ENCODE measurements at places on chromosomes 6 and 20. TPM values are rescaled to one million over a fixed set of nuclear protein-coding genes. Genes with fewer than 3 reads are reported as not detected.

FOXF2 gene
- total RNA-seq = 8.0 TPM

LY6G6D gene
- not detected for total RNA-seq

TOP1 gene
- 174 TPM for total RNA-seq

KHDC1L gene
- total RNA-seq = not detected

DNA sequence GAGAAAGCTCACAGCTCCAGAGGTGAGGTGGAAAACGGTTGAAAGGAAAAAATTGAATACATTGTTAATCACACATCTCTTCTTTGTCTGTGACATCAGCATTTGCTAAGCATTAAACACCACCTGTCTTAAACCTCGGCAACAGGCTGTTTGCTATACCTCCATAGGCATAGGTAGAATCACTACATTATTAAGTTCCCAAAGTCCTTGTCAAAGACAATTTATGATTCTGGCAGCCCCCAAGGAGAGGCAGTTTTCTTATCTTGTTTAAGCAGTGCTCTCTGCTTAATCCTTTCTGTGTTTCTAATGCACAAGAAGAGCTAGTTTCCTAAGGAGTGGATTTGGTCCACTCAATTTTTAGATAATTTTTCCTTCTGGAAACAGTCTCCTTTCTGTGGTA, 249.7 kb downstream of the NKAIN2 start:
- no peaks in the 10 kb centered on the region for H3K27me3 ChIP-seq
- no peak overlapping the region for H3K27ac ChIP-seq
- H3K36me3 ChIP-seq = no peaks in the 10 kb centered on the region
- H3K4me3 ChIP-seq = no peak overlapping the region

- peaks cover 12% of the 10 kb centered on the region for H3K4me1 ChIP-seq
- H3K4me3 ChIP-seq = no peak overlapping the region
Observed at GRCh38 chr6:148416330-148416965, 73.8 kb downstream of the SASH1 start.

DNA sequence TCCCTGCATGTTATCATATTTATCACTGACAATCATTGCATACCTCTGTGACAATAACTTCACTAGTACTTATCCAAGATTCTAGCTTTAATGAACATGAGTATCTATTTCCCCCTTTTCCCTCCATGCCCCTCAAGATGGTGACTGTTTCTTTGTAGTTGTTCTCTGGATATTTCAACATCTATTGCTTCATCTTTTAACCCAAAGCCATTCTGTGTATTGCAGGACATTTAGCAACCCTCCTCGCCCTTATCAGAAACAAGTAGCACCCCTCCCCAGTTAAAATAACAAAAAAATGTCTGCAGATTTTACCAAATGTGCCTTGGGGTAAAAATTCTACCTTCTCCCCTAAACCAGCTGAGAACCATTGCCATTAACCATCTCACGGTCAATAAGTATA, 979.8 kb upstream of the MANEA start:
- H3K4me1 ChIP-seq = no peaks in the 10 kb centered on the region
- H3K27ac ChIP-seq = no peak overlapping the region
- no peak overlapping the region for H3K4me3 ChIP-seq
- peaks cover 69% of the 10 kb centered on the region for H3K27me3 ChIP-seq
- no peaks in the 10 kb centered on the region for H3K36me3 ChIP-seq

DNA sequence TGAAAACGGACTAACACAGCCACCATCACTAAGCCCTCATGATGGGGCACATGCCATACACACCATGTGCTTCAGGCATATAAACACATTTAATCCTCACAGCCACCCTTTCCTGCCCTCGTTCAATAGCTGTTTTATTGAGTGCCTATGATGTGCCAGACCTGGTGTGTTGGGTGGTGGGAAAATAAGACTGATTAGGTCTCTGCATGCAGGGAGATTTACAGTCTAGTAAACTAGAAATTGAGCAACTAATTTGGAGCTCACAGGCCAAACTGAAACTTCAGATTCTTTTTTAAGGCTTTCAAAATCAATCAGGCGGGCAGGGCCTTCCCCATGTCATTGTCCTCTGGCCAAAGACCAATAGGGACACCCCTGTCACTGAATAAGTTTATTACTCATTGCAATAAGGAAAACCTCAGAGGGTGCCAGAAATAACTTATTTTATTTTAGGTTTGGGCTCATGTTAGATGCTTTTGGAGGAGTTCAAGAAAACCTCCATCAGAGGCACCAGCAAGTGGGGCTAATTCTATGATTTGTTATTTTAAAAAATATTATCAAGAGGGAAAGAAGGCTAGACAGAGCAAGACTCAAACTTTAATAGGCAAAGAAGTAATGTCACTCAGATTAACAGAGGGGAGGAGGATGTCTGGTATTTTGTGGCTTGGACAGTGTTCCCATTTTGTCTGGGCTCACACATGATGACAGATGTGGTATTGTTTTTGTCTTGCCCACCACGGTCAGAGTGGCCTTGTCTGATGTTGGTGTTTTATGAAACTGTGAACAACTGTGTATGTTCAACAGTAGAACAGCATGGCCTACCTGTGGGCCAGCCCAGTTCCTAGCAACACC, 12.0 kb downstream of the ZFP64 start:
- H3K27ac ChIP-seq = no peak overlapping the region
- H3K36me3 ChIP-seq = peaks cover 35% of the 10 kb centered on the region
- H3K4me3 ChIP-seq = no peak overlapping the region
- DNase-seq = no peak
- H3K4me1 ChIP-seq = no peaks in the 10 kb centered on the region

DNA sequence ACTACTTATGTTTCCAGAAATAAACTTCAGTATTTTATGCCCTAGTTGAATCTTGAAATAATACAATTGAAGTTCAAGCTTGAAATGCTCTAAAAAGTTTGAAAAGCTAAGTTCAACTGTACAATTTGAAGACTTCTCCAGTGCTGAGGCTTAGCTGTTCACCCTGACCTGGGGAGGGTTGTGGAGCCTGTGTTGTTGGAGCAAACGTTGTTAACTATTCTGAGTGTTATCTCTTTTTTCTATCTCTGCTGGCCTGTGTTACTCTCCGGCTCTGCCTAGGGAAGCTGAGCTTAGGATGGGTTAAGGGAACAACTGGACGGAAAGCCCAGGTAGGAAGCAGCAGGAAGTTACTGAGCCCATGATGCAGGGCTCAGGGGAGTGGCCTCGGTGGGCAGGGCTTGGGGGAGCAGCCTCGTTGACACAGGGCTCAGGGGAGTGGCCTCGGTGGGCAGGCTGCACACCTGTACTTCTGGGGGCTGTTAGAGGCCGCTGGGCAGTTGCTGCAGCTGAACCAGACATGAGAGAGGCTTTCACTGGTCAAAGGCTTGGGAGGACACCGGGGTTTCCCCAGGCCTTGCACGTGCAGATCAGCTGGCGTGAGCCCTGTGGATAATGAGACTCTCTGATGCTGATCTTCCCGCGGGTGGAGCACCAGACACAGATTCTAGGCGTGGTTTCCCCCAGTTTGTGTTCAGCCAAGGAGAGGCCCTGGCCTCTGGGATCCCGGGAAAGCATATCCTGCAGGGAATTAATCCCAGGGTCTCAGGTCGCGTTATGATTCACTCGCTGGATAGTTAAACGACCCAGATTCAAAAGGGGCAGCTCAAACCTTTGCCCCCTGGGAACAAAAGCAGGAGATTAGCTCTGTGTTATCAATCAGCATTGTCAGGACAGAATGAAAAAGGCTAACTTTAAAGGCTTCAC, 58.9 kb downstream of the ERMARD start:
- H3K27ac ChIP-seq = no peak overlapping the region
- no peaks in the 10 kb centered on the region for H3K36me3 ChIP-seq
- peaks cover 30% of the 10 kb centered on the region for H3K27me3 ChIP-seq

DNA sequence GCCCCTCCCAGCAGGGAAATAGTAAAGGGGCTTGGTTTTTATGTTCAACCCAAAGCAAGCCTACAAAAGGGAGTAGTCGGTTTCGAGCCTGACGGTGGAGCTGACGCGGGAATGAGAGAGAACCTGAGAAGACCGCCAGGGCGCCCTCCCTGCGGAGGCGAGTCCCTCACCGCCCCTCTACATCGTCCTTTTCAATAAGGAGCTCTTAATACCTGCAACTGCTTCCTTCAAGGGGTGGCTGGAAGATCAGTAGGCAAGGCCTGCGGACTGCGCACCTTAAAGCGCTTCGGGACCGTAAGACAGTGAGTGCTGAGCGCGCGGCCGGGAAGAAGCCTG, 709 bp upstream of the ZNF76 start:
- peak overlapping the region; percentile 98 for H3K27ac ChIP-seq
- no peaks in the 10 kb centered on the region for H3K27me3 ChIP-seq
- peaks cover 6% of the 10 kb centered on the region for H3K36me3 ChIP-seq
- DNase-seq = no peak
- H3K4me1 ChIP-seq = peaks cover 32% of the 10 kb centered on the region

DNA sequence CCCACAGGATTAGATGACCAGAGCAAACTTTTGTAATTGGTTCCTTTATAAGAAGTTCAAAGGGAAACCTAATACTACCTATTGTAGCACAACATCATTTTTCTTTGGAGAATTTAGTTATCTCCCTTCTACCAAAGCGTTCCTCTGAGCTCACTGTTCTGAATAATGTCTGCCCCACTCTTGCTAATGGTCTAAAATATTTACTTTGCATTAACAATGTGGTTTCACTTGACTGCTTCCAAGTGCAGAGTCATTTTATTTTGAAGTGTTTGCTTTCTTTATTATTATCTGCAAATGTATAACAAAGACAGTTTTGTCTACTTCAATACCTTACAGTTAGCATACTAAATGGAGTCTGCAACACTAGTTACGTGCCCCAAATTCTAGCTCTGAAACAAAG, 15.0 kb downstream of the TRAPPC3L start:
- H3K36me3 ChIP-seq = no peaks in the 10 kb centered on the region
- no peak for DNase-seq
- H3K27ac ChIP-seq = no peak overlapping the region
- no peaks in the 10 kb centered on the region for H3K27me3 ChIP-seq

GRCh38 chr6:33597551-33598322, 17.7 kb upstream of the BAK1 start:
- H3K27ac ChIP-seq = no peak overlapping the region
- no peak overlapping the region for H3K4me3 ChIP-seq
- no peaks in the 10 kb centered on the region for H3K27me3 ChIP-seq
- DNase-seq = no peak

GRCh38 chr6:139047677-139048076, 19.1 kb downstream of the ABRACL start:
- H3K4me3 ChIP-seq = no peak overlapping the region
- DNase-seq = no peak
- H3K27ac ChIP-seq = no peak overlapping the region

DNA sequence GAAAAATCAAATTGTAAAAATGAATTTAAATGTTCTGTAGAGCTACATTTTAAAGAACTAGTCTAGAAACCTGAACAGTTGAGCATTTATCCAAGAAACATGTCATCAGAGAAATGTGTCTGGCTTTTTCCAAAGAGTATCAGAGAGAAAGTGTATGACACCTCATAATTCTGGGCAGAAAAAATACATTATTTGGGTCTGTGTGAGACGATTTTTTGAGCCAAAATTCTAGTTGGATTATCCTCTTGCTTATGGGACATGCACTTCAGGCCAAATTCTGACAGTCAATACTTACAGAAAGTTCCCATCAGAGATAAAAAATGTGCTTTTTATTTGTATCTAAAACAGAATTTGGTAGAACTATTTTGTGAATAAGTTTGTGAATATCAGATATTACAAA, 1242.7 kb downstream of the EPHA7 start:
- no peak for DNase-seq
- H3K4me3 ChIP-seq = no peak overlapping the region
- peaks cover 6% of the 10 kb centered on the region for H3K4me1 ChIP-seq
- peaks cover 20% of the 10 kb centered on the region for H3K27me3 ChIP-seq

- peaks cover 28% of the 10 kb centered on the region for H3K4me1 ChIP-seq
- peak; percentile 89 for DNase-seq
- H3K27me3 ChIP-seq = no peaks in the 10 kb centered on the region
- peak overlapping the region; percentile 74 for H3K27ac ChIP-seq
- H3K4me3 ChIP-seq = no peak overlapping the region
Observed at GRCh38 chr6:74735304-74735703, 470.5 kb downstream of the COL12A1 start.

- H3K4me1 ChIP-seq = peaks cover 9% of the 10 kb centered on the region
- H3K4me3 ChIP-seq = no peak overlapping the region
- no peak for DNase-seq
Observed at GRCh38 chr6:90263633-90264032, 33.0 kb downstream of the BACH2 start.
